ENCODE measurements at places on chromosomes 2 and 18. TPM values are rescaled to one million over a fixed set of nuclear protein-coding genes. Genes with fewer than 3 reads are reported as not detected.

The CHRNA1 gene
- total RNA-seq = 0.10 TPM

The IL36B gene
- not detected for total RNA-seq

GRCh38 chr18:79581911-79582310 is 97.7 kb upstream of the CTDP1 start:
- DNase-seq = no peak

The ACKR3 gene
- not detected for total RNA-seq

Data from HT1080 (cell line).